ENCODE measurements at places on chromosomes 12 and 14.

GRCh38 chr12:104610513-104611235 is 153.9 kb downstream of the CHST11 start:
- DNase-seq, result no peak

DNA sequence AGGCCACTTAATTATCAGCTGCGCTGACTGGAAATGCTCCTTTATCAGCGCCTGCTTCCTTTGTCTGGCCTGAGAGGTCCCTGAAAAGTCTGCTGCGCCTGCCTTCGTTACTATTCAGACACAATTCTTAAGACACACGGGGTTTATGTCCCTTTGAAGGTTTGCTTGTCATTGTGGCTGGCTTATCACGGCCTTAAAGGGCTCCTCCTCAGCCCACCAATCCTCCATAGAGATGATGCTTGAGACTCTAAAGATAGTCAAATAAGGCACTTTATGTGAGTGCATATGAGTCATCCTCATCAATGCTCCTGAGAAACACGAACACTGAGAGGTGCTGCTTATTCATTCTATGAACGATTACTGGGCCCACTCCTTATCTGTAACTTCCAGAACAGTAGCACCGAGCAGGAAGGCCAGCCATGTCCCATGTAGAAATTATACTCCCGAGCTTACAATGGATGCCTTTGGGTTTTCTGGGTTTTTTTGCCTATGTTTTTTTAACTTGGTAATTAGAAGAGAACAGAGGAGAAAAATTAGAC is 1268.2 kb upstream of the TMEM132C start:
- DNase-seq, result no peak

DNA sequence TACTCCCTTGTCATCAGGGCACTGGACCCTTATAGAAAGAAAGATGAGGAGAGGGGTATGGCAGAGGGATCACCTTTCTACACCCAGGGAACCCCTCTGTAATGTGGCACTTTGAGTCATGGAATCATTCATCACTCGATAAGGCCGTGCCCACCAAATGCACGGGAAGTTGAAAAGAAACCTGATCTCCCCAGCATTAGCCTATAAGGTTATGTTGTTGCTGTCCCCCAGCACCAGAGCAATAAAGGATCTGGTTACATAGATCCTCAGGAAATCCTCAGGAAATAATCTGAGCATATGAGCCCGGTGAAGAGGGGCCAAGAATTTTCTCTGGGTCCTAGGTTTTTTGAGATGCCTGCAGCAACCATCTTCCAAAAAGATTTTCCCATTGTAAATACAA is 148.8 kb upstream of the CRY1 start:
- no peak for DNase-seq

- no peak for DNase-seq
These were observed 26.1 kb downstream of the DTX1 start for GRCh38 chr12:113082486-113083148.

GRCh38 chr12:130916241-130916911 is 37.3 kb upstream of the ADGRD1 start:
- no peak for DNase-seq

GRCh38 chr12:26832822-26833742 is at the start of gene ITPR2:
ITPR2 (minus strand) TSS chr12:26833194; CDS start chr12:26832781, 413 bp downstream.
- DNase-seq, result peak; percentile 87

- no peak for DNase-seq
These were observed 4.9 kb upstream of the DCAF4 start for GRCh38 chr14:72921396-72921795.

GRCh38 chr12:25789541-25789944 is 168.9 kb upstream of the RASSF8 start:
- no peak for DNase-seq

GRCh38 chr14:105867961-105868599 is 341.7 kb downstream of the TMEM121 start:
- no peak for DNase-seq

GRCh38 chr12:96205908-96206307 is 11.7 kb downstream of the ELK3 start:
- DNase-seq, result no peak

- DNase-seq, result no peak
These were observed 111.9 kb downstream of the PAX9 start for GRCh38 chr14:36773558-36773957.

DNA sequence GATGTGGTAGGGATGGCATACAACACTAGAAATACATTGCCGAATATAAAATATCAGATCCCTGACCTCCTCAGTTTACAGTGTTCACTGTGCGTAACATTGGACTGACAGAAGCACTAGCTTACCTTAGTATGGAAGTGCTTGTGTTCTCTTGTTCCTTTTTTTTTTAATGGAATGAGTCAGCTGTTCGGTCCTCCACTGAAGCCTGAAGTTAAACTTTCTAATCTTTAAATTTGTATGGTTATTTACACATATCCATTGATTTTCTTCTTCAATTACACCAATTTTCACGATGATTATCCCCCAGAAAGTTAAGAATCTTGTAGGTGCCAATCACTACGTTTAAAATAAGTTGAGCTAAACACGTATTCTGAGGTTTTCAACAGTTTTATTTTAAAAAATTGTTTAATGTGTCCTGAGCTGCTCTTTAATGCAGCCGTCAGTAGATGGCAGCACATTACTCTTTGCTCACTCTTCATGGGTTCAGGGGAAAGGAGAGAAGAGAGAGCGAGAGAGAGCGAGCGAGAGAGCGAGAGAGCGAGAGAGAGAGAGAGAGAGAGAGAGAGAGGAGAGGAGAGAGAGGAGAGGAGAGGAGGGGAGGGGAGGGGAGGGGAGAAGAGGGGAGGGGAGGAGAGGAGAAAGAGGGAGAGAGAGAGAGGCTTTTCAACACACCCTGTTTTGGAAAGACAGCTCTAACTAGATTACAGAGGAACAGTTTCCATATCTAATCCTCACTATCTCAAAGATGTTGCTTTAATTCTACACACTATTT is 134.7 kb upstream of the SCAF11 start:
- peak; percentile 39 for DNase-seq

GRCh38 chr14:105141486-105142281 is 26.9 kb downstream of the JAG2 start:
- no peak for DNase-seq

- DNase-seq, result no peak
These were observed 56.9 kb downstream of the TESC start for GRCh38 chr12:117042171-117042842.

DNA sequence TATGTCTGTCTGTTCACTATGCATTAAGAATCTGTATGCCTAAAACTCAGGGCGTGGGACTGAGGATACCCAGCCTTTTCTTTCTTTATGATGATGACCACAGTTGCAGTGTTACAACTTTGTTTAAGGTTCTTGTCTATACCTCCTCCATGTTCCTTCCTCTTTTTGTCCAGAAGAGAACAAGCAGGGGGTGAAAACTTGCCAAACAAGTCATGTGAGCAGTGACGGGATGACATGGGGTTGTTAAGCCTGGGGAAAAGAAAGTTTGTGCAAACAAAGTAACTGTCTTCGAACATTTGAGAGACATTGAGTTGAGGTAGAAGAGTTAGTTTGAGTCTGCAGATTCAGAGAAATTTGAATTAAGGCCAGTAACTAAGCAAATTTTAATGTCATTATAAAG is 505.5 kb downstream of the NPAS3 start:
- DNase-seq, result no peak

- no peak for DNase-seq
These were observed 6.0 kb downstream of the CKB start for GRCh38 chr14:103516426-103517173.

- no peak for DNase-seq
These were observed 4.2 kb upstream of the ASPG start for GRCh38 chr14:104081261-104081835.

DNA sequence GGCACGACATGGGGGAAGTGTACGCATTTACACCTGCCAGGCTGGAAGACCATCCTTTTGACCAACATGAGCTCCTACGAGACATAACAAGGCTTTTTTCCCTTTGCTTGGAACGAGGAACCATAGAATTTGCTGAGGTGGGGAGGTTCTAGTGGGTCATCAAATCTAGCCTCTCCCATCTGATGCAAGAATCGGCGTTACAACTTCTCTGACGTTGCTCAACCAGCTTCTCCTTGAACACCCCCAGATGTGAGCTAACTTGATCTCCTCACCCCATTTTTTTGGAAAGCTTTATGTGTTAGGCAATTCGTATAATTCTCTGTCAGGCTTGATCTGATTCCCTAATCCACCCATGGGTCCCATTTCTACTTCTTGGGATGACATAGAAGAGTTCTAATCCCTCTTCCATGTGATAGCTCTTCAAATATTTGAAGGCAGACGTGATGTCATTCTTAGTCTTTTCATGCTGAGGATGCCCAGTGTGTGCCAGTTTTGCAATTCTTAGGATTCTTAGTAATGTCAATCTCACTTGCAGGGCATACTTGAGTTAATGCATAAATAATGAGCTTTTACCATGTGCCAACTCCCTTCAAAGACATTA is 163.6 kb upstream of the PARP11 start:
- no peak for DNase-seq

GRCh38 chr14:100728962-100729361 is 2.3 kb downstream of the DLK1 start:
- DNase-seq, result no peak

DNA sequence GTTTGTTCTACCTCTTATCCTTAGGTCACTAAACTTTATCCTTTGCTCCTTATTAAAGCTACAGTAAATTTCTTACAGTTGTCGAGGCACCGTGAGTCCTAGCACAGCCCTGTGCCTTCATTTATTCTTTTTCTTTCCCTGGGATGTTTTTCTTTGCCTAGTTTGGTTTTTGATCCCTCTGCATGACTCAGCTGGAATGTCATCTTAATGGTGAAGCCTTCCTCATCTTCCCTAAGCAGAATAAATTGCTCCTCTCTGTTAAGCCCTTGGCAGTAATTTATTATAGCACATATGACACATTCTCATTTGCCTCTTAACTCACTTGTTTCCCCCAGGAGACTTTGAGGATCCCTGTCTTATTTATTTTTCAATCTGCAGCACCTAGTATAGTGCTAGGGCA is 16.6 kb downstream of the ACTR10 start:
- no peak for DNase-seq

DNA sequence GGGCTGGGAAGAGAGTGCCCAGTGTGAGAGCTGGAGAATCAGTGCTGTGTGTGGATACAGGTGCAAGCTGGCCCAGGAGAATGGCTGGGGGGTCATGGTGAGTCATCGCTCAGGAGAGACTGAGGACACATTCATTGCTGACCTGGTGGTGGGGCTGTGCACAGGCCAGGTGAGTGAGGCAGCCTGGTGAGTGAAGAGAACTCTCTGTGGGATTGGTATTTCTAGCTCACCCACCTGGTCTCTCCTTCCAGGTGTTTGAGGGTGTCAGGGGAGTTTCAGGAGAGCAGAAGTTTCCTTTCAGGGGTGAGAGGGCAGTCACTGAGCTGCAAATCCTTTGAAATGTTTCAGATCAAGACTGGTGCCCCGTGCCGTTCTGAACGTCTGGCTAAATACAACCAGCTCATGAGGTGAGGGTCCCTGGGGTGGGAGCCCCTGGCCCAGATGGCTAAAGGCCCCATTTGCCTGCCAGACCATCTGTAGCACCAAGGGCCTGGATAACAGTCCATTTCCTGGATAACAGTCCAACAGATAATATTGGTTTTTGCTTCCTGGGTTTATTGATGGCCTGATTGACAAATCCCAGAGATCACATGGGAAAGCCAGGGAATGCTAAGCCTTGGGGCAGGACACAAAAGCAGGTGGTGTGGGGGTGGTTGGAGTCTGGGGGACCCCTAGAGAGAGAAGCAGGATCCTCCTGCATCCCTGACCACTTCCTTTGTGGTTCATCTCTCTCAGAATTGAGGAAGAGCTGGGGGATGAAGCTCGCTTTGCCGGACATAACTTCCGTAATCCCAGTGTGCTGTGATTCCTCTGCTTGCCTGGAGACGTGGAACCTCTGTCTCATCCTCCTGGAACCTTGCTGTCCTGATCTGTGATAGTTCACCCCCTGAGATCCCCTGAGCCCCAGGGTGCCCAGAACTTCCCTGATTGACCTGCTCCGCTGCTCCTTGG is 5.5 kb upstream of the ATN1 start:
- no peak for DNase-seq

DNA sequence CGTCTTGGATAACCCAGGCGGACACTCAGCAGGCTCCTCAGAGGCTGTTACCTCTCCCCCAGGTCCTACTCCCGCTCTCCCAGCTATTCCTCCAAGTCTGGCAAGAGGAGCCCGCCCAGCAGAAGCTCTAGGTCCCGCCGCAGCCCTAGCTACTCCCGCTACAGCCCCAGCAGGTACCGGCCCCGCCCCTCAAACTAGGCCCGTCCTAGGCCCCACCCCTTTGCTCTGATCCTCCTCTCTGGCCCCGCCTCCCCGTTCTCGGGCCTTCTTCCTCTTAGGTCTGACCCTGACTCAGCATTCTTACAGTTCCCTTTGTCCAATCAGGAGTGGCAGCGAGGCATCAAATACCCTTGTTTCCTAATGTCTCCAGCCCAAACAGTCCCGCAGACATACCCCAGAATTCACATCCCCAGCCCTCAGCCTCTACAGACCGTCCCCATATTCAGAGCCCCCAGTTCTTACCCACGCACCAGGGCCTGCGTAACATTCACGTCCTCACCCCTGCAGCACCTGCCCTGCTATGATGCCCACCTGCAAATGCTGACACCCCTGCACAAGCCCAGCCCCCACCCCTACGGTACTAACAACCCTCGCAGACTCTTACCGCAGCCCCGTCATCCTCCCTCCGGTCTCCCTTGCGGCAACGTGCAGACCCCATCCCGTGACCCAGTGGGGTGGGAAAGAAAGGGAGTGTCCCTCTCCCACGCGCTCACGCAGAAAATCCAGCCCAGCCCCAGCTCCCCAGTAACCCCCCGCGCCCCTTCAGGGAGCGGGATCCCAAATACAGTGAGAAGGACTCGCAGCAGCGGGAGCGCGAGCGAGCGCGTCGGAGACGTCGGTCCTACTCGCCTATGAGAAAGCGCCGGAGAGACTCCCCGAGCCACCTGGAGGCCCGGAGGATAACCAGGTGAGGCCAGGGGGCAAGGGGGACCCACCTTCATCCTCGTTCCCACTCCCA is 25.0 kb upstream of the HSPB8 start:
- DNase-seq, result no peak

DNA sequence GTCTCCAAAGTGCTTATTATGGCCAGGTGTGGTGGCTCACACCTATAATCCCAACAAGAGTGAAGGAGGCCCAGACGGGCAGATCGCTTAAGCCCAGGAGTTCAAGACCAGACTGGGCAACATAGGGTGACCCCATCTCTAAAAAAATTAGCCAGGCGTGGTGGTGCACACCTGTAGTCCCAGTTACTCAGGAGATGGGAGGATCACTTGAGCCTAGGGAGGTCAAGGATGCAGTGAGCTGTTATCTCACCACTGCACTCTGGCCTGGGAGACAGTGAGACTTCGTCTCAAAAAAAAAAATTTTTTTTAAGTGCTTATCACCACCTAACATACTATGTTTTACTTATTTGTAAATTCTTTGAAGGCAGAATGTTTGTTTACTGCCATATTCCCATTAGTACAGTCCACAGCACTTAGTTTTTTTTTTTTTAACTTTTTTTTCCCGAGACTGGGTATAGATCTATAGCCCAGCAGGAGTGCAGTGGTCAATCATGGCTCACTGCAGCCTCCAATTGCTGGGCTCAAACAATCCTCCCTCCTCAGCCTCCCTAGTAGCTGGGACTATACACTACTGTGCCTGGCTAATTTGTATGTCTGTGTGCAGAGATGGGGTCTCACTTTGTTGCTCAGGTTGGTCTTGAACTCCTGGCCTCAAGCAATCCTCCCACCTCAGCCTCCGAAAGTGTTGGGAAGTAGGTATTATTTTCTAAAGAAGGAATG is 4.7 kb upstream of the KANSL2 start:
- no peak for DNase-seq

Data from activated CD8-positive, alpha-beta memory T cell treated with anti-CD3 and anti-CD28 coated beads for 4 hours (primary cell).